ENCODE measurements at places on chromosomes 2 and 18.

DNA sequence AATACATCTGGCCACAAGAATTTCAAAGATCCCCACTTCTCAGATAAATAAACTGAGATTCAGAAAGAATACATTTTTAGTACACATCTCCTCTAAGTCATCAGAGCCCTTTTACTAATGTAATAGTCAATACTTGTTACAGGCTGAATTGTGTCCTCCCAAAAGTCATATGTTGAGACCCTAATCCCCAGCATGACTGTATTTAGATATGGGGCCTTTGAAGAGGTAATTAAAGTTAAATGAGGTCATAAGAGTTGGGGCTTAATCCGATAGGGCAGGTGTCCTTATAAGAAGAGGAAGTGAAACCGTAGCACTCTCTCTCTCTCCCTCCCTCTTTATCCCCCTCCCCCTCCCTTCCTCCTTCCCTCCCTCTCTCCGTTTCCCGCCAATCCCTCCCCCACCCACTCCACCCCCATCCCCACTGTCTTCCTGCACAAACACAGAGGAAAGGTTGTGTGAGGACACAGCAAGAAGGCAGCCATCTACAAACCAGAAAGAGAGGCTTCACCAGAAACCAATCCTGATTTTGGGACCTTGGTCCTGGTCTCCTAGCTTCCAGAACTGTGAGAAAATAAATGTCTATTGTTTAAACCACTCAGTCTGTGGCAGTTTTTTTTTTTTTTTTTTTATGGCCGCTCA is 66.6 kb upstream of the ZNF397 start:
- DNase-seq = peak; percentile 42

- DNase-seq = no peak
Observed at GRCh38 chr2:136115183-136115761, 2.7 kb downstream of the CXCR4 start.

GRCh38 chr18:34221971-34222306 is 2.8 kb downstream of the NOL4 start:
- DNase-seq = no peak

GRCh38 chr2:225894236-225894980 is 494.9 kb downstream of the NYAP2 start:
- DNase-seq = no peak

- DNase-seq = no peak
Observed at GRCh38 chr2:10527585-10527984, 79.5 kb upstream of the ODC1 start.

DNA sequence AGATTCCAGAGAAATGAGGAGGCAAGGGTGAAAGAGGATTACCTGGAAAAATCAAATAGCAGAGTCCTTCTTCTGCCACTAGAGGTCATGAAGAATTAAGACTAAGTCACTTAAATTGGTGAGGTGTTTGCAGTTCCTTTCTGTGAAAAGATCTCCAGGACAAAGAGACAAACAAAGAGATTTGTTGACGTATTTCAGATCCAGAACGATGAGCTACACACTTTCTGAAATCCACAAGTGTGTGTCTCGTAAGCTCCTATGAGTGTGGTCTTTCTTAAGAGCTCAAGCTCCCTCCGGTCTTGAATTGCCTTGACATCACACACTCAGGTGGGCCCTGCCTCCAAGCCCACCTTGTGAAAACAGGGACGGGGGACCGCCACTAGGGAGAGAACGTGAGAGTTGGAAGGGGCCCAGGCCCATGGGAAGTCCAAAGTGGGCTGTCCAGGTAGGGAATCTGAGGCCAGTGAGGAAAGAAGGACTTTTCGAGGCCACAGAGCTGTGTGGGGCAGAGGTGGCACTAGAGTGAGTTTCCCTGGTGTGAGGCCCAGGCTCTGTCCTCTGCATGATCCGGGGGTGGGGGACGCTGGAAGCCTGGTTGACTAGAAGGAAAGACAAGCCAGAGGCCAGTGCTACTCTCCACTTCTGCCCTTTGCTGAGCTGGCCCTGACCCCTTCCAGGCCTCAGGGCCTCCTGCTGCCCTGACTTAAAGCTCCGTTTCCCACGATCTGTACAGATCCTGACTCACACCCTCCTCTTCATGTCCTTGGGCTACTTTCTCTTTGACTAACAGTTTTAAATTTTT is 168.1 kb upstream of the NCK2 start:
- peak; percentile 39 for DNase-seq

DNA sequence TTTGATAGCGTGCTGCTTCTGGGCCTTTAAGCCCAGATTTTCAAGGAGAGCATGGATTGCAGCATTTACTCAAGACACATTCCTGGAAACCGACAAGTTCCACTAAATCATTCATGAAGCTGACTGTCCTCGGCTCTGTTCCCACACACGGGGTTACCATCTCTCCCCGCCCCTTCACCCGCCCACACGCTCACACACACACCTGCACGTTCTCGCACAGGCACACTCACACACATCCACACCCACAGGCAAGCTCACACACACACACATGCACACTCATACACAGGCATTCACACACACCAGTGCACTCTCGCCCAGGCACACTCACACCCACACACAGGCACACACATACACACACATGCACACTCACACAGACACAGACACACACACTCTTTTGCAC is 150.0 kb upstream of the AGAP1 start:
- DNase-seq = no peak

- peak; percentile 28 for DNase-seq
Observed at GRCh38 chr2:136582628-136583205, 182.6 kb upstream of the THSD7B start.

DNA sequence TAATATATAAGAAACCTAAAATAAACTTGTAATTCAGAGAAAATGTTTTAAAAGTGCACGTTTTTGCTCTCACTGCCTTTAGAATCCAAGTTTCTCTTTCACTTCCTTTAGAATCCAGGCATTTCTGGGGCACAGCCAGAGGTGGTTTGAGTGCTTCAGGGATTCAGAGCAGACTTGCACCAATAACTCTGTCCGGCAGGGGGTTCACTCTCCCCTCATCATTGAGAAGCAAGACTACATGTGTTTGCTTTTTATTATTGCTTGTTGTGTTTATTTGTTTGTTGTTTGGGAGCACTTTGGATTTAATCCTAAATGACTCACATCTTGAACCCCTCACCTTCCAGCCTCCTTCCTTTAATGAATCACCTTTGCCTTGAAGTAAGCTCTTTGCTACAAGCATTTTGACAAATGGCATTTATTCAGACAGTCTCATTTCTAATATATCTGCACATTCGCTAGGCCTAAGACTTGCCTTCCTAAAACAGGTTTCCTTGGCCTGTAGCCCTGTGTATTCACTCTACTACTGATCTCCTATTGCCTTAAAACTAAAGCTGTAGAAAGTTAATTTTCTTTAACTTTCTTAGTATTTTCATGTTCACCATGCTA is 233.5 kb upstream of the ATP5MC3 start:
- peak; percentile 27 for DNase-seq

- DNase-seq = no peak
Observed at GRCh38 chr2:216405588-216405987, 6.7 kb upstream of the SMARCAL1 start.

DNA sequence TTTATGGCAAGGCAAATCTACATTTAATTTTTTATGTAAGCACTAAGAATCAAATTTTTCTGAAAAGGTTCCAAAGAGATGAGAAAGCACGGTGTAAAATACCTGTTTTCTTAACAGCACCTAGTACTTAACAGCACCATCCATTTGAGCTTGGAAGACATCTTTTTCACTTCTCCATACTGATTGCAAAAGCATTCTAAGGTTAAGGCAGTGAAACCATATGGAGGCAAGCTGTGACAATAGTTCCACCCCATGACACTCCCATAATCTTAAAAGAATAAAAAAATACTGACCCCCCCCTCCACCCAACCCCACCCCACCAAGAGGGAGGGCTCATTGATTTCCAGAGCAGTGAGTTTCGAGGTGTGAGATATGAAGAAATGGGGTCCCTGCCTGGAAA is 60.6 kb downstream of the ZCCHC2 start:
- DNase-seq = no peak

- no peak for DNase-seq
Observed at GRCh38 chr2:139293992-139294548, 513.9 kb upstream of the NXPH2 start.

GRCh38 chr18:59008302-59008974 is 131.2 kb upstream of the SEC11C start:
- DNase-seq = no peak

- no peak for DNase-seq
Observed at GRCh38 chr2:100256849-100257248, 65.5 kb downstream of the LONRF2 start.

GRCh38 chr18:36398419-36398818 is 100.9 kb downstream of the FHOD3 start:
- no peak for DNase-seq

DNA sequence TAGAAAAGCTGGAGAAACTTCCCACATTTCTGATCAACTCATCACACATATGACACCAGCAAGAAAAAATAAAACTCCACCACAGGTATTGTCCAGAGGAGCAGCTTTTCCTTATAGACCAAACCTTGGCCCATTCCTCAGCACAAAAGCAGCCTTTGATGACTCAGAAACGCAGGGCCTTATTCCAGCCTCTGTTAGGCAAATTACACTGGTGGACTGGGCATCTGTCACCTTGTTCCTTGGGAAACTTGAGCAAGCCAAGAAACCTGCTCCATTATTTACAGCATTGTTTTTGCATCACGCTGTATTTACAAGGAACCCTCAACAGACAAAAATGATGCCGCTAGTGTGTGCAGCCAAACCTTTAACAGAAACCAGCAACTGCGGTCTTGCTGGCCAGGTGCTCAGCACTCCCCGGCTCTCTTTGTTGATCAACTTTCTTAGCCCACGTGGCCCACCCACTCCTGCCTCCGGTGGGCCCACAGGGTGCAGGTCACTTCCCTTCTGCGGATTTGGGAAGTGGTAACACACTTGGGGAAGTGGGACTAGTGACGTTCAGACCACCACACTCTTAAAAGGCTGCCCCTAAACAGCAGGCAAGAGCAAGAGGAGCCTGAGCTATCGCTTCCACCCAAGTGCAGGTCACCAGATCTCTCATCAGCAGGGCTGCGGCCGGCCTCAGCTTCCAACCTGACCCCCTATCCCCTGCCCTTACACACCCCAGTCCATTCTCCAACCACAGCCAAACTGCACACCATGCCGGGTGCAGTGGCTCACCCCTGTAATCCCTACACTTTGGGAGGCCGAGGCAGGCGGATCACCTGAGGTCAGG is 1.5 kb downstream of the AP1S3 start:
- no peak for DNase-seq

- no peak for DNase-seq
Observed at GRCh38 chr2:15950088-15950952, 10.0 kb downstream of the MYCN start.

GRCh38 chr2:162749994-162750393 is 88.6 kb downstream of the KCNH7 start:
- no peak for DNase-seq

DNA sequence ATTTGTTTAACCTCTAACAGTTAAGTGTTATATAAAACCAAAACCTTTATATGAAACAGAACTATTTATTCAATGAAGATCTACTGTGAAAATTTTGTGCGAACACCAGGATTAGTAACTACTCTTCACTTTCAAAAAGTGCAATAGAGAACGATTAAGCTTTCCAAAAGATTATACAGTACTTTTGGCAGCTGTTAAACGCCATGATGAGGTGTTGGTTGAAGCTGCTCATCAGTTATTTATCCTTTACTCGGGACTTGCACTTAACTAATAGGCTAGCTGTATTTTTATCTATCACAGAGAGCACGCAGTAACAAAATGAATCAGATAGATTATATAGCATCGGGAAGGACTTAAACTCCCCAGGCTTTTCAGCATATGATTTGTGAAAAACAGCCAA is 113.6 kb downstream of the GCA start:
- DNase-seq = no peak

Data from Jurkat, Clone E6-1 (cell line).